GM19239 (cell line): ENCODE measurements at places on chromosomes 13 and 19.
A peak's percentile ranks its signal among the peaks of the same experiment; 100 is the strongest.

GRCh38 chr13:56515441-56515840 is 625.3 kb upstream of the PRR20A start:
- DNase-seq, result no peak

GRCh38 chr13:104683789-104684188 is 1617.6 kb upstream of the SLC10A2 start:
- DNase-seq, result no peak

DNA sequence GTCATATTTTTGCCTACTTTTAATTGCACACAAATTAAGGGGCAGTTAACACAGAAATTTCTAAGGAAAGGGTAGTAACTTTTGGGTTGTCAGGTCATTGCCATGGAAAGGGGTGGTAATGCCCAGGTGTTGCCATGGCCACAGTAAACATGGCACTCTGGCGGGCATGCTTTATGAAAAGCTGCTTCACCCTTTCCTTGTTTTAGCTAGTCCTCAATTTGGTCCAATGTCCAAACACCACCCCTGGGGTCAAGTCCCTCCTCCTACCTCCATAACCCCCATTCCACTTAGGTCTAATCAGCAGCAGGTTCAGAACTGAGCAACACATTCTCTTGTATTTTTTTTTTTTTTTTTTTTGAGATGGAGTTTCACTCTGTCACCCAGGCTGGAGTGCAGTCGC is 6.6 kb downstream of the FFAR2 start:
- no peak for DNase-seq

- DNase-seq, result no peak
Measured at GRCh38 chr13:57858376-57858775, 226.8 kb downstream of the PCDH17 start.

- peak; percentile 84 for DNase-seq
Measured at GRCh38 chr13:30744056-30744680, 8.8 kb downstream of the ALOX5AP start.

DNA sequence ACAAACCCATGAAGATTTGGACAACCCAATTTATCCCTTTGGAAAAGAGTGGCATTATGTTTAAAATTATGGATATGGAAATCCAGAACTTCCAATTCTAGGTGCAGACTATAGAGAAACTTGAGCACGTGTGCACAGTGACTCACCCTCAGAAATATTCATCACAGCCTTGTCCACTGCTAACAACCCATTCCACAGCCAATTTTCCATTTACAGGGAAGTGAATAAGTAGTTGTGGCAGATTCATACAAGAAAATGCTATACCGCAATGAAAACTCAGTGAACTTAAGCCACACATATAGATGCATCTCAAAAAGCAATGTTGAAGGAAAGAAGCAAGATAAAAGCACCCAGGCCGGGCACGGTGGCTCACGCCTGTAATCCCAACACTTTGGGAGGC is 133.3 kb downstream of the USP12 start:
- no peak for DNase-seq

DNA sequence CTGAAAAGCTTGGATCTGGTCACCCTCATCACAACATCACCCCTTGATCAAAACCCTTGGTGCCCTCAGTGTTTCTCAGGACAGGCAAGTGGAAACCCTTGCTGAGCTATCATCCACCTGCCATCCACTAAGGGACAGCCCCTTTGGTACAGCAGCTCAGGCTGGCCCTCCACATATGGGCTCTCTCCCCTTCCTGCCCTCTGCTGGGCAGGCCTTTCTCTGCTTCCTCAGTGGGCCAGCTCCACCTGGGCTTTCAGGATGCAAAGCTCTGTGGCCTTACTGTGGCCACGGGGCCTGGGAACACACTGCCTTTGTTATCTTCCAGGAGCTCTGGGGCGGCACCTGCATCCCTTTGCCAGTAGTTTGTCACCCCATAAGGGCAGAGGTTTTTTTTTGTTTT is 4.9 kb downstream of the SUGP1 start:
- DNase-seq, result no peak
